ENCODE measurements at places on chromosomes 2 and 18.

DNA sequence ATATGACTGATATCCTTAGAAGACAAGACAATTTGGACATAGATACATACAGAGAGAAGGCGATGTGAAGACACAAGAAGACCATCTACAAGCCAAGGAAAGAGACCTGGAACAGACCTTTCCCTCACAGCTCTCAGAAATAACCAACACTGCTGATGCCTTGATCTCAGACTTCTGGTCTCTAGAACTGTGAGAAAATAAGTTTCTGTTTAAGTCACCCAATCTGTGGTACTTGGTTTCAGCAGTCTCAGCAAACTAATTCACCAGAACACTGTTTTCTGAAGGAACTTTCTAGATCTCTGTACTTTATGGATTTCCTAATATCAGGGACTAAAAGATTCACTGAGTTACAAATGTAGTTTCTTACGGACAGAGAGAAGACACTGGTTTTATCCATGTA, 58.8 kb downstream of the NAB1 start:
- no peak for DNase-seq

DNA sequence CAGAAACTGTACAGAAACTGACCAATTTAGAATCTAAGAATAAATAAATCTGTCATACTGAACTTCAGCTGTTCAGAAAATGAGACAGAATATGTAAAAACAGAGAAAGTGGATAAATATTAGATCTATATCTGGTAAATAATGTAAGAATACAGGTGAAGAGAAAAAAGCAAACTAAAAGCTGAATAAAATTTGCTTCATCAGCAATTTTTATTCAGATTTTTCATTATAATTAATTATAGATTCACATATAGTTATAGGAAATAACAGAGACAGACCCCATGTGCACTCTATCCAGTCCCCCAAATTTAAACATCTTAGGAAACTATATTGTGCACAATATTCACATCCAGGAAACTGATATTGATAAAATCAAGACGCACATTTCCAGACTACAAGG, 299.2 kb downstream of the EXOC6B start:
- DNase-seq, result no peak

GRCh38 chr18:68448736-68449135, 266.2 kb downstream of the TMX3 start:
- DNase-seq, result no peak

GRCh38 chr2:46179037-46179621, 118.1 kb upstream of the EPAS1 start:
- peak; percentile 61 for DNase-seq
